ENCODE measurements at places on chromosomes 6 and 20.

GRCh38 chr6:26250698-26251044 lies 114.3 kb upstream of the BTN3A2 start:
- peak overlapping the region; percentile 71 for H3K27ac ChIP-seq
- H3K36me3 ChIP-seq, result no peaks in the 10 kb centered on the region
- peak; percentile 69 for DNase-seq
- peaks cover 19% of the 10 kb centered on the region for H3K4me1 ChIP-seq
- H3K27me3 ChIP-seq, result no peaks in the 10 kb centered on the region

GRCh38 chr6:42302411-42302810 lies 84.8 kb upstream of the MRPS10 start:
- no peak overlapping the region for H3K4me3 ChIP-seq
- no peak overlapping the region for H3K27ac ChIP-seq
- H3K27me3 ChIP-seq, result no peaks in the 10 kb centered on the region
- no peaks in the 10 kb centered on the region for H3K4me1 ChIP-seq
- no peaks in the 10 kb centered on the region for H3K36me3 ChIP-seq

DNA sequence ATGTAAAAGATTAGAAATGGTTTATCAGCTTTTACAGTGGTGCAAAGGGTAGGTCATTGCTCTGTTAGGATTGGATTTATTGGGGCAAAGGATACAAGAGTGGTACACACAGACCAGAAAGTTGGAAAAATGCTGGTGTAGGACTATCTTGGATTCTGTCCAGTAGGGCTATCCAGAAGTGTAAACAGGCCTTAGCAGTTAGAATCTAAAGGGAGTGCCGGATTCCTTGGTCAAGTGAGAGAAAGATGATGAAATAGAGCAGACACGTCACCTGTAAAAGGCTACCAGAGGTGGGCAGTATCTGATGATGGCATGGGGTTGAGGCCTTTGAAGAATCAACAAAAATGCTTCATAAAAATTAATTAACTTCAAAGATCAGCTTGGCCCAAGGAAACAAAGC lies 975.9 kb downstream of the KIF16B start:
- no peaks in the 10 kb centered on the region for H3K27me3 ChIP-seq
- no peak overlapping the region for H3K4me3 ChIP-seq
- H3K27ac ChIP-seq, result no peak overlapping the region
- no peaks in the 10 kb centered on the region for H3K36me3 ChIP-seq
- no peak for DNase-seq

DNA sequence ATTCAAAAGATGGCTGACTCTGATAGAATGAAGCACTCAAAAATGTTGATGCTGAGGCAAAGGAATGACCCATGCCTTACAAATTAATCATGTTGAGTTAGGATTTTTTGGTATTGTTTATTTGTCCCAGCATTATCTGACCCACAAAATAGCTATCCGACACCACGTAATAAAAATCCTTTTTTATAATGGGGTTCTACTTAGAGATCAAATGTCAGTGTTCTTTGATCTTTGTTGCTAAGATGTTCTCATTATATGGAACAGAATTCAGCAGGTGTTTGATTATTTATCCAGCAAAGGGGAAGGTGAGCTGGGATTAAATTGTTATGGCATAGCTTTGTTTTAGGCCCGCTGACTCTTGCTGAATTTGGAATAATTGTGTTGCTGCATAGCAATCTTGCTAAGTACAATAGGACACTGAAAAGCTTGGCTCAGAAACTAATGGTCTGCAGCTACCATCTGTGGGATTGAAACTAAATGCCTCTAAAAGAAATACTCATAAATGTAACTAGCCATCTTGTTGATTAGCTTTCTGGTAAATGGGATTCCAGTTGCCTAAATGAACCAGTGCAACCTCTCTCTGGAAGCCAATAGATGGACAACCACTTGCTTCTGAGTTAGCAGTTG lies 180.2 kb upstream of the HDAC2 start:
- no peak for DNase-seq
- no peak overlapping the region for H3K27ac ChIP-seq
- no peaks in the 10 kb centered on the region for H3K36me3 ChIP-seq
- H3K4me1 ChIP-seq, result no peaks in the 10 kb centered on the region
- no peaks in the 10 kb centered on the region for H3K27me3 ChIP-seq

- H3K27ac ChIP-seq, result no peak overlapping the region
- no peak for DNase-seq
- H3K27me3 ChIP-seq, result no peaks in the 10 kb centered on the region
- H3K36me3 ChIP-seq, result no peaks in the 10 kb centered on the region
Measured at GRCh38 chr6:10579803-10580202, 58.7 kb downstream of the GCNT2 start.

GRCh38 chr6:35485402-35485877 lies 11.4 kb downstream of the TEAD3 start:
- H3K4me3 ChIP-seq, result no peak overlapping the region
- DNase-seq, result no peak
- H3K27ac ChIP-seq, result no peak overlapping the region
- no peaks in the 10 kb centered on the region for H3K36me3 ChIP-seq
- no peaks in the 10 kb centered on the region for H3K27me3 ChIP-seq

- no peak overlapping the region for H3K27ac ChIP-seq
- no peaks in the 10 kb centered on the region for H3K4me1 ChIP-seq
- no peaks in the 10 kb centered on the region for H3K36me3 ChIP-seq
- H3K4me3 ChIP-seq, result no peak overlapping the region
- no peak for DNase-seq
- H3K27me3 ChIP-seq, result no peaks in the 10 kb centered on the region
Measured at GRCh38 chr6:169428532-169428931, 174.9 kb upstream of the THBS2 start.

GRCh38 chr20:43833511-43834395 lies 80.9 kb upstream of the TOX2 start:
- H3K27ac ChIP-seq, result no peak overlapping the region
- no peaks in the 10 kb centered on the region for H3K36me3 ChIP-seq
- H3K27me3 ChIP-seq, result no peaks in the 10 kb centered on the region
- no peaks in the 10 kb centered on the region for H3K4me1 ChIP-seq
- no peak overlapping the region for H3K4me3 ChIP-seq

- no peak overlapping the region for H3K4me3 ChIP-seq
- no peak overlapping the region for H3K27ac ChIP-seq
- DNase-seq, result no peak
- H3K36me3 ChIP-seq, result no peaks in the 10 kb centered on the region
Measured at GRCh38 chr6:85435851-85436250, 14.0 kb upstream of the NT5E start.

Measured in naive thymus-derived CD4-positive, alpha-beta T cell (primary cell).